ENCODE measurements at places on chromosomes 4 and X. TPM values are rescaled to one million over a fixed set of nuclear protein-coding genes. Genes with fewer than 3 reads are reported as not detected.
A peak's percentile ranks its signal among the peaks of the same experiment; 100 is the strongest.

DNA sequence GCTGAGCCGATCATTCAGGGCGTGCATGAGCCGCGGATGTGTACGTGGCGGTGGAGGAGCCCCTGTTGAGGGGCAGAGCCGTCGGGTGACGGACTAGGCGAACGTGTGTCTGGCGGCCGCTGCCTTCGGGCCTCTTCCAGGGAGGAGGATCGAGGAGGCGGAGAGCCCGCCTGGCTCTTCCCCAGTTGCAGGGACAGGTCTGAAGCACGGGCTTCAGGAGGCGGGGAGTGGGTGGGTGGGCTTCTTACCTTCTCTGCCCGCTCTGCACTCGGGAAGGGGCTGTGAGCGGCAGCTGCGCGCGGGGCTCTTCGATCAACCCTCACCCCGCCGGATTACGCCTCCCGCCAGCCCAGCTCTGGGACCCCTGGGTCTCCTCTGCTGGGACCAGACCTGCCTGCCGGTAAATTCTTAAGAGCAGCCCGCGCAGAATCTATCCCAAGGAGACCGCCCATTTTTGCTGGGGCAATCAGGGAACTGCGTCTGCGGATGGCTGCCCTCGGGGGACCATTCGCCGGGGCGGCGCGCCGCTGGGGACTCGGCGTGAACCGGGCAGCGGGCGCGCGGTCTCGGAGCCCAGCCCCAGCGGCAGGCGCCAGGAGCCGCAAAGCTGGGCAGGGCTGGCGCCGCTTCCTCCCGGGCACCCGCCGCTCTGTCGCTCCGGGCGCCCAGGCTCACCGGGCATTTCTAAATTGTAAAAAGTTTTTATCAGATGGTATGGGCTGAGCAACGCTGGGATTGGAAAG is 4.9 kb downstream of the PLAC8 start:
- H3K36me3 ChIP-seq: no peaks in the 10 kb centered on the region
- peak overlapping the region; percentile 75 for H3K4me3 ChIP-seq
- peak; percentile 78 for DNase-seq
- H3K4me1 ChIP-seq: peaks cover 13% of the 10 kb centered on the region
- H3K27ac ChIP-seq: no peak overlapping the region
- peaks cover 13% of the 10 kb centered on the region for H3K27me3 ChIP-seq

DNA sequence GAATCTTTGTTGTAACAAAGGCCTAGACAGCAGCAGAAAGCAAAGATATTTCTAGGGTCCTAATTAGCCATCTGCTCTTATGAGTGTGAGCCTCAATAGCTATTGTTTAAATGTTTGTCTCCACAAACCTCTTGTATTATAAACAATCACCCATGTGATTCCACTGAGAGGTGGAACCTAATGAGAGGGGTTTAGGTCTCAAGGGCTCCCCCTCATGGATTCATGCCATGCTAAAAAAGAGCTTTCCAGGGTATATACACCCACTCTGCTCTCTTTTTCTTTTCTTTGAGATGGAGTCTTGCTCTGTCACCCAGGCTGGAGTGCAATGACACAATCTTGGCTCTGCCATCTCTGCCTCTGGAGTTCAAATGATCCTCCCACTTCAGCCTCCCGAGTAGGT is 42.1 kb downstream of the TRIM61 start:
- H3K27me3 ChIP-seq: no peaks in the 10 kb centered on the region
- no peaks in the 10 kb centered on the region for H3K36me3 ChIP-seq
- no peak overlapping the region for H3K27ac ChIP-seq
- H3K4me1 ChIP-seq: peaks cover 16% of the 10 kb centered on the region
- DNase-seq: peak; percentile 77
- no peak overlapping the region for H3K4me3 ChIP-seq

GRCh38 chr4:28247805-28248204 is 1387.2 kb downstream of the STIM2 start:
- H3K27me3 ChIP-seq: no peaks in the 10 kb centered on the region
- H3K36me3 ChIP-seq: no peaks in the 10 kb centered on the region
- H3K4me1 ChIP-seq: no peaks in the 10 kb centered on the region
- no peak overlapping the region for H3K27ac ChIP-seq

GRCh38 chrX:139224953-139225665 is 305.4 kb upstream of the F9 start:
- H3K27ac ChIP-seq: peak overlapping the region; percentile 92
- H3K36me3 ChIP-seq: no peaks in the 10 kb centered on the region
- H3K27me3 ChIP-seq: no peaks in the 10 kb centered on the region
- peak; percentile 74 for DNase-seq
- peaks cover 18% of the 10 kb centered on the region for H3K4me1 ChIP-seq

CT47B1 gene
- polyA plus RNA-seq: not detected

MTTP gene
- 0.50 TPM for polyA plus RNA-seq

NAT8L gene
- polyA plus RNA-seq: 1.6 TPM

DNA sequence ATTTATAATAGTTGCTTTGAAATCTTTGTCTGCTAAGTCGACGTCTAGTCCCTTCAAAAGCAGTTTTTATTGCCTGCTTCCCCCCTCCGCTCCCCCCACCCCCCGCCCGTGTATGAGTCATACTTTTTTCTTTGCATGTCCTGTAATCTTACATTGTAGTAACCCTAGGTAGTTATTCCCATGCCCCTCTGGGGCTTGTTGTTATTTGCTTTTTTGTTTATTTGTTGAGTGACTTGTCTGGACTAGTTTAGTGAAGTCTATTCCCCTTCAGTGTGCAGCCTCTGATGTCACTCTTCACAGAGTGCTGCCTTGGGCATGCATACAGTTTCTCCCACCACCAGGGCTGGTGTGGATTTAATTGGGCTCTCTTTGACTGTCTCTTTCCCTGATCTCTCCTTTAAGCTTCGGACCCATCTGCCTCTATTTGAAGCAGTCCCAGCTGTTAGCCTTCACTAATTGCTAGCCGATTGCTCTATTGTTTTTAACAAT is 86.2 kb downstream of the PPEF1 start:
- H3K27me3 ChIP-seq: no peaks in the 10 kb centered on the region
- H3K27ac ChIP-seq: no peak overlapping the region
- no peaks in the 10 kb centered on the region for H3K36me3 ChIP-seq
- no peak for DNase-seq
- peaks cover 3% of the 10 kb centered on the region for H3K4me1 ChIP-seq

- H3K4me3 ChIP-seq: no peak overlapping the region
- H3K27me3 ChIP-seq: no peaks in the 10 kb centered on the region
- peaks cover 9% of the 10 kb centered on the region for H3K4me1 ChIP-seq
- no peak for DNase-seq
- no peaks in the 10 kb centered on the region for H3K36me3 ChIP-seq
- no peak overlapping the region for H3K27ac ChIP-seq
Observed at GRCh38 chrX:115337491-115338144, 48.1 kb downstream of the LUZP4 start.

- DNase-seq: no peak
- no peak overlapping the region for H3K4me3 ChIP-seq
- no peaks in the 10 kb centered on the region for H3K36me3 ChIP-seq
- no peak overlapping the region for H3K27ac ChIP-seq
- H3K4me1 ChIP-seq: peaks cover 9% of the 10 kb centered on the region
- no peaks in the 10 kb centered on the region for H3K27me3 ChIP-seq
Observed at GRCh38 chr4:157372567-157372966, 152.0 kb downstream of the GRIA2 start.

DNA sequence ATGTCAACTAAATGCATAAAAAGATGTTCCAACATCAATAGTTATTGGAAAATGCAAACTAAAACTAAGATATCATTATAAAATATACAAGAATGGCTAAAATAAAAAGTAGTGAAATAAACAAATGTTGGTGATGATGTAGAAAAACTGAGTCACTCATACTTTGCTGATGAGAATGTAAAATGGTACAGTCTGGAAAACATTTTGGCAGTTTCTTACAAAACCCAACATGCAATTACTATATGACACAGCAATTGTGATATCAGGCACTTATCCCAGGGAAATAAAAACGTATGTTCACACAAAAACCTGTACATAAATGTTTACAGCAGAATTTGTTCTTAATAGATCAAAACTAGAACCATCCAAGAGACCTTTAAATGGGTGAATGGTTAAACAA is 182.6 kb downstream of the RTL9 start:
- no peak overlapping the region for H3K27ac ChIP-seq
- no peaks in the 10 kb centered on the region for H3K36me3 ChIP-seq
- no peaks in the 10 kb centered on the region for H3K4me1 ChIP-seq
- H3K4me3 ChIP-seq: no peak overlapping the region
- no peaks in the 10 kb centered on the region for H3K27me3 ChIP-seq
- no peak for DNase-seq

- DNase-seq: no peak
- no peaks in the 10 kb centered on the region for H3K36me3 ChIP-seq
- H3K4me3 ChIP-seq: no peak overlapping the region
- no peaks in the 10 kb centered on the region for H3K27me3 ChIP-seq
- no peak overlapping the region for H3K27ac ChIP-seq
Observed at GRCh38 chr4:157005193-157005592, 33.6 kb upstream of the PDGFC start.

GRCh38 chrX:147953976-147954375 is 27.2 kb upstream of the FMR1NB start:
- no peaks in the 10 kb centered on the region for H3K4me1 ChIP-seq
- H3K36me3 ChIP-seq: no peaks in the 10 kb centered on the region
- no peaks in the 10 kb centered on the region for H3K27me3 ChIP-seq
- DNase-seq: no peak

DNA sequence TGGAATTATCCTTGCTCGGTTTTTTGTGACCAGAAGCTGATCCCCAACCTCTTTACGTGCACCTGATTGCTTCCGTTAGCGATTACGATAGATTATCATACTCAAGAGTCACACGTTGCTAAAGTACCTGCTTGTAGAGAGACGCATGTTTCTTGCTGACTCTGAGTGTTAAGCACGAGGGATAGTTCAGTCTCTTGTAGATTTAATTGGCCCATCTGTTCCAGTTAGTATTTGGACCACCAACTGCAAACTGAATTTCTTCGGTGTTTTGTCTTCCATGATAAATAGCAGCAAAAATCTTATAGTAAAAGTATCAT is 516 bp upstream of the COX18 start:
- no peaks in the 10 kb centered on the region for H3K27me3 ChIP-seq
- DNase-seq: peak; percentile 49
- H3K4me3 ChIP-seq: peak overlapping the region; percentile 72
- peak overlapping the region; percentile 68 for H3K27ac ChIP-seq
- H3K36me3 ChIP-seq: peaks cover 6% of the 10 kb centered on the region

IL13RA2 gene
- not detected for polyA plus RNA-seq

RHOH gene
- polyA plus RNA-seq: 1.8 TPM

DNA sequence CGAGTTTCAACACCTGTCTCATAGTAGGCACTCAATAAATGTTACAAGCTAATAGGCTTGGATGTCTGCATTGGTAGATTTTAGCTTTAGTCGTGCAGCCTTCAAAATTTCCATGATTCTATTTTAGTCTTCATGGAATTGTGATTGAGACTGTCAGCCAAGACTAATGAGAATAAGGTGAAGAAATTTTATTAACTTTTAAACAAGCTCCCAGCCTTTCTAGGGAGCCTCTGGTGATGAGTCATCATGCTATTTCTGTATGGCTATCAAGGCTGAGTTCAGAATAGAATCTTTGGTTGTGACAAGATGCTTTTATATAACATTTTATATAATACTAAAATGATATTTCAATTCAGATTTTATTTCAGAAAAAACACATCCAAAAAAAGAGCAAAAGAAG is 685.8 kb downstream of the GABRG1 start:
- no peaks in the 10 kb centered on the region for H3K36me3 ChIP-seq
- H3K4me3 ChIP-seq: no peak overlapping the region
- H3K27me3 ChIP-seq: no peaks in the 10 kb centered on the region
- no peak overlapping the region for H3K27ac ChIP-seq

DNA sequence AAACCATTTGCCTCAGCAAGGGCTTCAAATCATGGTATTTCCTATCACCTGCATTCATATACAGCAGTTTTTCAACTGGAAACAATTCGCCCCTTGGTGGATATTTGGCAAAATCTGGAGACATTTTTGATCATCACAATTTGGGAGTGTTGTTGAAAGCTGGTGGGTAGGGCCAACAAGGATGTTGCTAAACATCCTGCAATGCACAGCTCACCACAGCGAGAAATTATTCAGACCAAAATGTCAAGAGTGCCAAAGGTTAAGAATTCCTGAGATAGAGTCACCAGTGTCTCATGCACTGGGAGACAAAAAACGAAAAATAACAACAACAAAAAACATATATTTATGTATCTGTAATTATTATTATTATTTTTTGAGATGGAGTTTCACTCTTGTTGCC is 435.2 kb upstream of the CTSO start:
- no peak overlapping the region for H3K27ac ChIP-seq
- no peaks in the 10 kb centered on the region for H3K36me3 ChIP-seq
- H3K27me3 ChIP-seq: no peaks in the 10 kb centered on the region

DNA sequence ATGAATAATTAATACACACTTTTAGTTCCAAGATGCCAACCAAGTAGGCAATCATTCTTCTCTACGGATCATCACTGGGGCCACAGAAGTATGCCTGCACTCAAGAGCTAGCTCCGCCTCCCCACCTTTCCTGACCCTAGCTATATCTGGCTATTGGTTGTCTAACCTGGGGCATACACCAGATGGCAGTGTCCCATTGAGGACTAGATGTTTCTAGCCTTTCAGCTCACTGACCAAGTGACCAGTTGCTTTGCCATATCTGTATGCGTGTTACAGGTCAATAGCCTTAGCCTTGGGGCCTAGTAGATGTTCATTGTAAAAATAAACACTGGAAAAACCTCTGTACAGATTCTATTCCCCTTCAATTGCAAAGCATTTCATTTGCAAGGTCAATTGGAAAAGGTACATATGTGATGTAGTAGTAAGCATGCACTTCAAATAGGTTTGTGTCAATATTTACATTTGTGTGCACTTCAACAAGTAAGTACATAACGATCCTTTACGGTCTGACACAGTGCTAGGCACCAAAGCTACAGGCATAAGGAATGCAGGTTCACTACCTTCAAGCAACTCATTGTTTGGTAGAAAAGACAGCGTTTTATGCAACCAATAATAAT is 521.7 kb downstream of the PPARGC1A start:
- no peak overlapping the region for H3K4me3 ChIP-seq
- H3K27ac ChIP-seq: no peak overlapping the region
- no peaks in the 10 kb centered on the region for H3K36me3 ChIP-seq
- no peaks in the 10 kb centered on the region for H3K27me3 ChIP-seq
- peak; percentile 84 for DNase-seq

DNA sequence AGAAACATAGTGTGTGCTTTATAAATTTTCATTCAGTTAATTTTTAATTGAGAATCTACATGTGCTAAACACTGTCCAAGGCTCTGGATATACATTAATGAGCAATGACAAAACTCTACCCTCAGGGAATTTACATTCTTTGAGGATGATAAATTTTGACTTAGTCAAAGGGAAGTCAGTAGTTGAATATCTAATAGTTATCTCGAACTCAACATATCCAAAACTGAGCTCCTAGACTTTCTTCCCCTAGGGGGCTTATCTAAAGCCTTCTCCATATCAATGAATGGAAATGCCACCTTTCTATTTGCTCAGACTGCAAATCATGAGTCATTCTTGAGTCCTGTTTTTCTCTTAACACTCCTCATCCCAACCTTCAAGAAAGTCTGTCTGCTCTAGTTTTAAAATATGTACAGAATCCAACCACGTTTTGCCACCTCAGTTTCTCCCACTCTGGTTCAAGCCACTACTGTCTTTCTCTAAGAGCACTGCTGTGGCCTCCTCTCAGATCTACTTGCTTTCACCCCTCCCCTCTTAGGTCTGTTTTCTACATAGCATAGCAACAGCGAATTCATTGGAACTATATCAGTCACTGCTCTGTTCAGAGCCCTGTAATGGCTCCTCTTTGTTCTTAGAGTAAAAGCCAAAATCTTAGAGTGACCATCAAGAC is 9.5 kb downstream of the PARM1 start:
- H3K27ac ChIP-seq: no peak overlapping the region
- DNase-seq: no peak
- no peaks in the 10 kb centered on the region for H3K36me3 ChIP-seq
- H3K27me3 ChIP-seq: no peaks in the 10 kb centered on the region
- peaks cover 9% of the 10 kb centered on the region for H3K4me1 ChIP-seq

GRCh38 chr4:3403348-3403906 is 38.3 kb upstream of the HGFAC start:
- no peak overlapping the region for H3K4me3 ChIP-seq
- no peak overlapping the region for H3K27ac ChIP-seq
- DNase-seq: no peak
- H3K27me3 ChIP-seq: no peaks in the 10 kb centered on the region

All from GM23338 (cell line).